ENCODE measurements at places on chromosomes 11 and 22. TPM values are rescaled to one million over a fixed set of nuclear protein-coding genes. Genes with fewer than 3 reads are reported as not detected.
A peak's percentile ranks its signal among the peaks of the same experiment; 100 is the strongest.

DNA sequence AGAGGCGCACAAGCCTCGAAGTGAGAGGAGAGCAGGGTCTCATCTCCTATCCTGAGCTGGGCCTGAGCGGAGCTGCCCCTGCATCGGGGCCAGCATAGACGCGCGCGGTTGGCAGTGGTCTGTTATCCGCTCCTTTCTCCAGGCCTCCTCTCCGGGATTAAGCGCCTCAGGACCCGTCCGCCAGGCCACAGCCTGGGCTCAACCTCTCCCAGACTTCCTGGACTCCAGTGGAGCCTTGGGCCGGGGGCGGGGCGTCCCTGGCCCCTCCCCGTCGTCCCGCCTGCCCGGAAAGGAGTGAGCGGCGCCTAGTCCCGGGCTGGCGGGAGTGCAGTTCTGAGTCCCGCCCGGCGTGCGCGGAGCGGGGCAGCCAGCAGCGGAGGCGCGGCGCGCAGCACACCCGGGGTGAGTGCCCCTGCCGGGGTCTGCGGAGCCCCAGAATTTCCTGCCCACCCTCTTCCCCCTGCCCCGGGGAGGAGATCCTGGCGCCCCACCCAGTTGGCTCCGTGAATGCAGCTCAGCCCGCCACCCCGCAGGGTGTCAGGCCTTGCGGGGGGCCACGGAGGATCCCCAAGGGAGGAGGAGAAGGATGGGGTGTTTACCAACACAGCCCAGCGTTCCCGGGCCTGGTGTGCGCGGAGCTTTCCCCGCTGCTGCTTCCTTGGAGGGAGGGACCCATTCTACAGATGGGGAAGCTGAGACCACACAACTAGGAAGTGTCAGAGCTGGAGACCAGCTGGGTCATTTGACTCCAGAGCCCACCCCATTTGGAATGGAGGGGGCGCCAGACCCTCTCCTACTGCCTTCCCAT lies at the start of gene TCIRG1:
TSS of gene TCIRG1 (plus strand) at position 308 of the 808 bp plus-strand sequence. CDS start 2,247 bp downstream, outside the sequence.
- H3K27me3 ChIP-seq: no peaks in the 10 kb centered on the region
- peak within 1 kb of the TSS; percentile 51 for H3K27ac ChIP-seq
- H3K4me1 ChIP-seq: peaks cover 20% of the 10 kb centered on the region

DNA sequence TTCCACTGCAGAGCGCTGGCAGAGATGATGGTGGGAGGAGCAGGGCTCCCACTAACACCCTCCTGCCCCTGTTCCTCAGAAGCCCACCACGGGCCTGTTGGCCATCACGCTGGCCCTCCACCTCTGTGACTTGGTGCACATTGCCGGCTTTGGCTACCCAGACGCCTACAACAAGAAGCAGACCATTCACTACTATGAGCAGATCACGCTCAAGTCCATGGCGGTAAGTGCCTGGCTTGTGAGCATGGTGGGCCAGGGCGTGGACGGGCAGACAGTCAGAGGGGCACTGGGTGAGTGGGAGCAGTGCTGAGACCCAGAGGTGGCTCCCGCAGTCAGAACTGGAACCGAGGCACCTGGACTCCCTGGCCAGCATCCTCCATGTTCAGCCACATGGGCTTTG lies 57.9 kb downstream of the ST3GAL4 start:
- no peak overlapping the region for H3K4me3 ChIP-seq
- no peak for DNase-seq
- no peaks in the 10 kb centered on the region for H3K36me3 ChIP-seq
- no peak overlapping the region for H3K27ac ChIP-seq
- H3K4me1 ChIP-seq: peaks cover 9% of the 10 kb centered on the region

DNA sequence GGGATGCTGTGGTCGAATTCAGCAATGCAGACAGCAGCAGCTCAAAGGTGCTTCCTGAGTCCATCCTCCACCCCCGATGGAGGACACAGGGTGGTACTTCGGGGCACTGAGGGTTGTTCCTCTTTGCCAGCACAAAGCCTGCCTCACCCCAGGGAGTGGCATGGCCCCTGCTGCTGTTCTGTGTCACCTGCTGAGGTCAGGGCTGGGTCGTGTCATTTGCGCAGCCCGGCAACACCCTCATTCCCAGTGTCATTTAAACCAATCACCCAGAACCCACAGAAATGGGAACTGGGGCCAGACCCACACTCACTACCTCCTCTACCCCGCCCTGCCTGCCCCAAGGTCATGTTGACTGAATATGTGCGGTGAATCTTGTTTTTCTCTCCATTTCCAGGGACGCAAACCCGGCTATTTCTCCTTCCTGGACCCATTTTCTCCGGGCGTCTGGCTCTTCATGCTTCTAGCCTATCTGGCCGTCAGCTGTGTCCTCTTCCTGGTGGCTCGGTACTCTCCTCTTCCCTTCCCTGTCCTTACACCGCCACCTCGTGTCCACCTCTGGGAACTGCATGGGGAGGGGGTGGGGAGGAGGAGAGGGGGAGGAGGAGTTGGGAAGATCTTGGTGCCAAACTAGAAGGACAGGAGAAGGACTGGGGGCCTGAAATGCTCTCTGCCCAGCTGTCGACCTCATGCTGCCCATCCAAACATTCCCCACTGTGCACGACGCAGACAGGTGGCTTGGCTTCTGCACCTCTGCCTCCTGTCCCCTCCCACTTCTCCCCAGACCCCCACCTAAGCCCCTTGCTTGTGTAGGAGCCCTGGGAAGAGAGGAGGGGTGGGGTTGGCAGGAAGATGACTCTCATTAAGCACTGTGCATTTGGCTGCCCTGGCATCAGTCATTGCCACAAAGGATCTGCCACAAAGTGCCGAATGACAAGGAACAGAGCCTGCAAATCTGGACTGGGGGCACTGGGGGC lies 71.2 kb upstream of the TBCEL start:
- DNase-seq: peak; percentile 65
- H3K4me3 ChIP-seq: no peak overlapping the region
- H3K36me3 ChIP-seq: no peaks in the 10 kb centered on the region
- H3K4me1 ChIP-seq: no peaks in the 10 kb centered on the region
- no peak overlapping the region for H3K27ac ChIP-seq

DNA sequence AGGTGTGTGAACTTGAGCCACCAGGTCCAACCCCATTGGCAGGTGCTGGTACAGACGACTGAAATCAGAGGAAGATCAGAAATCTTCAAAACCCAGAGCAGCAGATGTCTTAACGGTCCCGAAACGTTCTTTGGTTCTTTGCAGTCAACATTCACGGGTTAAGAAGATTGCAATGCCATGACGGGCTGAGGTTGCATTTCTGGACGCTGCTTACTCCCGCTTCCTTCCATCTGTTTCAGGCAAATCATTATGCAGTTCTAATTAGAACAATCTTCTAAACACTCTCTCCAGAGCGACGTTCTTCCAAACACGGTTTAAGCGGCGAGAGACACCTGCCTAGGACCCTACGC lies 492 bp upstream of the LUZP2 start:
- no peak for DNase-seq
- H3K27ac ChIP-seq: no peak overlapping the region
- peaks cover 9% of the 10 kb centered on the region for H3K4me1 ChIP-seq
- H3K4me3 ChIP-seq: peak overlapping the region; percentile 23
- peaks cover 25% of the 10 kb centered on the region for H3K27me3 ChIP-seq

DNA sequence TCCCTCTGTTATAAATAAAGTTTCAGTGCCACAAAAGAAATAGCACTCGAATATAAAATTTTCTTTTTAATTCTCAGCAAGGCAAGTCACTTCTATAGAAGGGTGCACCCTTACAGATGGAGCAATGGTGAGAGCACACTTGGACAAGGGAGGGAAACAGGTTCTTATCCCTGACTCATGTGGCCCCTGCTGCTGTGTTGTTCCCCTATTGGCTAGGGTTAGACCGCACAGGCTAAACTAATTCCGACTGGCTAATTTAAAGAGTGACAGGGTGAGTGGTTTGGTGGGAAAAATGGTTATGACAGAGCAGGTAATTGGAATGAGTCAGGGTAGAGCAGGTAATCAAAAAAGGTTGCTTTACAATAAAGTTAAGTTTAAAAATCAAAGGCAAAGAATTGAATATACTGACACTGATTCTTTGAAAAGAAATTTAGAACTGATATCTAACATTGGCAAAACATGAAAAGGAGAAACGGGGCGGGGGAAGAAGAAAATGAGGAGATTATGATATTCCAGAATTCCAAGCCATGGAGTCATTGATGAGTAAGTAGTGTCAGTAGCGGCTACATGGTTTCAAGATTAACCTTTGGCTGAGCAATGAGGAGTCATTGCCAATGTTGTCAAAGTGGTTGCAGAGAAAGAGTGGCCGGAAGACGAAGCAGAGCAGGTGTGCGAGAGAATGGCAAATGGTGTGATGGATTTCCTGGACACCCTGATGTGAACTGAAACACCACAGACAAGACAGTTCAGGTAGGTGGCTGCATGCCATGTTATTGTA lies 48.4 kb upstream of the MRGPRX1 start:
- no peaks in the 10 kb centered on the region for H3K4me1 ChIP-seq
- no peaks in the 10 kb centered on the region for H3K27me3 ChIP-seq
- no peak overlapping the region for H3K27ac ChIP-seq
- no peaks in the 10 kb centered on the region for H3K36me3 ChIP-seq

DNA sequence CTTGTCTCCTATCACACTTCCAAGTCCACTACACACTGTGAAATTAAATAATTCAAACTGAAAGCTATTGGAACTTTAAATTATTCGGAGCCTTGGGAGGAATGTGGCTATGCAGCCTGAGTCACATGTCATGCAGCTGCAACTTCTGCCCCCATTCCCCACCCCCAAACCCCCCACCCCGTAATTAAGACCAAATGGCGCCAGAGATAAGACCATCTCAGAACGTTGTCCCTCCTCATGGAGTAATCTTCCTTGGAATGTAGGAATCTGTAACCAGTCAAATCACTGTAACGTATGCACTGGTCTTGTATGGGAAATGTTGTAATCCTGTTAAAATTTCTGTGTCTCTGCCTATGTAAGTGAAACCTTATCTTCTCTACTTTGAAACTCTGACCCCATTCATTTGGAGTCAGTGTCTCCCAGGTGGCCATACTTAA lies 37.0 kb downstream of the GAB2 start:
- no peak overlapping the region for H3K27ac ChIP-seq
- peaks cover 4% of the 10 kb centered on the region for H3K4me1 ChIP-seq
- no peak for DNase-seq
- H3K27me3 ChIP-seq: no peaks in the 10 kb centered on the region

DNA sequence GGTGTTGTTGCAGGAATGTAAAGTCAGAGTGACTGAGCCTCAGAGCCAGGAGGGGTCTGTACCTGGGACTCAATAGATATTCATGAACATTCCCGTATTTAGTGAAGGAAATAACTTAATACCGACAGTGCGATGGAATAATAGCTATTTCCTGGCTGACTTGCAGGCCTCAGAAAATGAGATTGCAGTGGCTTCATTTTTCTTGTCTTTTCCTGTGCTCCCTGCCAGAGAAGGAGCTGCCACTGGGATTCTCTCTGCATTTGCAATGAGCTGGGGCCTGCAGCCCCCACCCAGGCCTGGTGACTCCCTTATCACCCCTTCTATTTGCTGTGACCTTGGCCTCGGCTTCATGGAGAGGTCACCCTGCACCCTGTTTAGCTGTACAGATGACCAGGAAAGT lies 173.4 kb downstream of the MIAT start:
- H3K36me3 ChIP-seq: no peaks in the 10 kb centered on the region
- no peaks in the 10 kb centered on the region for H3K4me1 ChIP-seq

DNA sequence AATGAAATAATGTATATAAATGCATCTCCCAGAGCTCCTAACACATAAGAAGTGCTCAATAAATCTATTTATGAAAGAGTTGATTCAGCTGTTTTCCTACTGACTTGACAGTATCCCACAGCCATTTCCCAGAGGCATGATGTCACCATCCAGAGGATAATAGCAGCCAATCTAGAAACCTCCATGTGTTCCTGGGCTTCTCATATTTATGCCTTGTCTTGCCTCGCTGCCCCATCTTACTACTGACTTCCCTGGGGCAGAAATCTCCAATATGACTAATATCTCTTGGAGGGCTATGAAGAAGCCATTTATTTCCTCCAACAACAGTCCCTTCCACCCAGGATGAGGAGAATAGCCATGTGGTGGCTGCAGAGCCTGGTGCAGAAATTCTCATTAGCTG lies 115.4 kb upstream of the NAV2 start:
- H3K27ac ChIP-seq: peak overlapping the region; percentile 95
- H3K36me3 ChIP-seq: no peaks in the 10 kb centered on the region
- H3K4me1 ChIP-seq: peaks cover 34% of the 10 kb centered on the region
- peak; percentile 68 for DNase-seq
- no peak overlapping the region for H3K4me3 ChIP-seq
- no peaks in the 10 kb centered on the region for H3K27me3 ChIP-seq

DNA sequence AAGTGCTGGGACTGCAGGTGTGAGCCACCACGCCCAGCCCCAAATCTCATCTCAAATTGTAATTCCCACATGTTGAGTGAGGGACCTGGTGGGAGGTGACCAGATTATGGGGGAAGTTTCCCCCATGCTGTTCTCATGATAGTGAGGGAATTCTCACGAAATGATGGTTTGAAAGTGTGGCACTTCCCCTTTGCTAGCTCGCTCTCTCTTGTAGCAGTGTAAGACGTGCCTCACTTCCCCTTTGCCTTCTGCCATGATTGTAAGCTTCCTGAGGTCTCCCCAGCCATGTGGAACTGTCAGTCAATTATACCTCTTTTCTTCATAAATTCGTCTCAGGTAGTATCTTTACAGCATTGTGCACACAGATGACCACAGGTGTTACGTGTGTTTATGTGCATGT lies 357.8 kb downstream of the CADM1 start:
- no peak for DNase-seq
- H3K4me3 ChIP-seq: no peak overlapping the region
- H3K36me3 ChIP-seq: no peaks in the 10 kb centered on the region
- no peak overlapping the region for H3K27ac ChIP-seq

DNA sequence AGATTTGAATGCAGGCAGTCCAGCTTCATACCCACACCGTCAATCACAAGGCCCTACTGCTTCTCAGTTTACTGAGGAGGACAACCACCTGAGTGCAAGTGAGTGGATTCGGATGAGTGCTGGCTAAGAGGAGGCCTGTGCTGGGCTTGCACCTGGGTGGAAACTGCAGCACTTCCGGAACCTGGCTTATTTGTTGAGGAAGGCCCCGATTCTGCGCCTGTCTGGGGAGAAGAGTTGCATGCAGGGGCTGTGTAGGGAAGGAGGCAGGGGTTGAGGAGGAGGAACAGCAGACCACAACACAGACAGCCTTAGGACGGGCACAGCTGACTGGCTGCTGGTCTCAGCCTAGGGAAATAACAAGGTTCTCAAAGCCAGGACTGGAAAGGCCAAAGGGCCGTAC lies 20.8 kb downstream of the ABTB2 start:
- H3K36me3 ChIP-seq: no peaks in the 10 kb centered on the region
- H3K4me3 ChIP-seq: no peak overlapping the region
- H3K27me3 ChIP-seq: peaks cover 6% of the 10 kb centered on the region
- no peak for DNase-seq
- H3K27ac ChIP-seq: no peak overlapping the region

CEP164 gene
- polyA plus RNA-seq: 21.3 TPM

GLYATL1 gene
- polyA plus RNA-seq: not detected

NLRP14 gene
- 0.26 TPM for polyA plus RNA-seq

MB gene
- not detected for polyA plus RNA-seq

C22orf15 gene
- polyA plus RNA-seq: 0.94 TPM

OR52L1 gene
- not detected for polyA plus RNA-seq

OR9G1 gene
- not detected for polyA plus RNA-seq

MOV10L1 gene
- polyA plus RNA-seq: 27.6 TPM

Data from endothelial cell of umbilical vein (primary cell).